ENCODE measurements at places on chromosomes 2 and 18.

DNA sequence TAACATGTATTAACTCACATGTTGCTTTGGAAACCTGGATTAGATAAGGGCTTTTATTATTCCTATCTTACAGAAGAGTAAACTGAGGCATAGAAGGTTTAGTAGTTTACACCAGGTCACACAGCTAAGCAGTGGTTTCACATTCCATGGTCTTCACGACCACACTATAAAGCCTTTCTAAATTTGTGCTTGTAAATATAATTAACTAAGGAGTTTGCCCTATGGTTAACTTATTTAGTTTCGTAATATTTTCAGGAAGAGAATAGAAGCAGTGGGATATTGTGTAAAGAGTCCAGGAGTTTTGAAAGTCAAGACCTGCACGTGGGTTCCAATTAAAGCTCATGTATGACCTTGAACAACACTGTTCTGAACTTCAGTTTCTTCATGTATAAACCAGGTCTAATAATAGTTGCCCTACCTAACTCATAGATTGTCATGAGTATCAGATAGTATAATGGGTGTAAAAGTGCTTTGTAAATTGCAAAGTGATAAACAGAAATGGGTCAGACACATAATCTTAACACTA, 19.5 kb upstream of the SOS1 start:
- DNase-seq: no peak

DNA sequence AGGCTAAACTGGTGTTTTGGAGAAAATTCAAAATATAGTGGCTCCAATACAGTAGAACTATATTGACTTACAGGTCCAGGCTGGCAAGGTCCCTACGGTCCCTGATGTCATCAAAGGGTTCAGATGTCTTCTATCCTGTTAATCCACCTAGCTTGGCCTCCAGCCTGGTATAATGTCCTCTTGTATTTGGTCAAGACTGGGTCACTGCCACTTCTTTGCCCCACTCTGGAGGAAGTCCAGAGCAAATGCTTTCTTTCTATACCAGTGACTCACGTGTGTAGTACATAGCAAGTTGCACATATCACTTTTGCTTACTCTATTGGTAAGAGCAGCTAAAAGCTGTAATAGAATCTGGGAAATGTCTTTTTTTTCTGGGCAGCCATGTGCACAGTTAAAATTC, 80.8 kb downstream of the LCLAT1 start:
- DNase-seq: no peak

- DNase-seq: no peak
Observed at GRCh38 chr18:3402982-3403451, 47.0 kb upstream of the TGIF1 start.

- no peak for DNase-seq
Observed at GRCh38 chr2:173017646-173018420, 57.8 kb upstream of the MAP3K20 start.

GRCh38 chr2:65177751-65178442, 48.0 kb upstream of the RAB1A start:
- no peak for DNase-seq

- no peak for DNase-seq
Observed at GRCh38 chr2:239887604-239888003, 137.5 kb downstream of the NDUFA10 start.

GRCh38 chr2:136171223-136171622, 53.3 kb upstream of the CXCR4 start:
- DNase-seq: no peak

DNA sequence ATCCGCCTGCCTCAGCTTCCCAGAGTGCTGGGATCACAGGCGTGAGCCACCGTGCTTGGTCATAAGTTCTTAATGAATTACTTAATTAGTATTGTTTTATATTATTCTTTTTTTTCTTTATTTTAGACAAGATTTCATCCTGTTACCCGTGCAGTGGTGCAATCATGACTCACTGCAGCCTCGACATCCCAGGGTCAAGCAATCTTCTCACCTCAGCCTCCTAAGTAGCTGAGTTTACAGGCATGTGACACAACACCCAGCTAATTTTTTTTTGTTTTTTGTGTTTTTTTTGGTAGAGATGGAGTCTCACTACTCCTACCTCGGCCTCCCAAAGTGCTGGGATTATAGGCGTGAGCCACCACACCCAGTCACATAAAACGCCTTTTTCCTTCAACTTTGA, 17.3 kb downstream of the C2orf42 start:
- no peak for DNase-seq

DNA sequence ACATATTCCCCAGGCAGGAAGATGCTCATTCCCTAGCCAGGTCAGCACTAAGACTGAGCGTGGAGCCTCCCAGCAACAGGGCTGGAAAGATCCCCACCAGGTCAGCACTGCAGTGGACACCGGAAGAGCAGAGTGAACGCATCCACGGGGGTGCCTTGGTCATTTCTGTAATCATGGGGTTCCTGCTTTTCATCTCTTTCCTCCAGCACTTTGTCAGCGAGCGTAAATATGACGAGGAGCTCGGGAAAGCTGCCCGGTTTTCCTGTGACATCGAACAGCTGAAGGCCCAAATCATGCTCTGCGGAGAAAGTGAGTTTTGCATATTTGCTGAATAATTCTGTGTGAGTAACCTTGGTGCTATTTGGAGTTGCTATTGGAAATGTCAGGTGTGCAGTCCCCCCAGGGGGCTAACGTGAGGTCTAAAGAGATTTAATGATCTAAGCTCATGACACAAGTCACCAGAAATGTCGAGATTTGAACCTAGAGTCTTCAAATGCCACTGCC, 40.1 kb downstream of the KCTD18 start:
- DNase-seq: no peak

DNA sequence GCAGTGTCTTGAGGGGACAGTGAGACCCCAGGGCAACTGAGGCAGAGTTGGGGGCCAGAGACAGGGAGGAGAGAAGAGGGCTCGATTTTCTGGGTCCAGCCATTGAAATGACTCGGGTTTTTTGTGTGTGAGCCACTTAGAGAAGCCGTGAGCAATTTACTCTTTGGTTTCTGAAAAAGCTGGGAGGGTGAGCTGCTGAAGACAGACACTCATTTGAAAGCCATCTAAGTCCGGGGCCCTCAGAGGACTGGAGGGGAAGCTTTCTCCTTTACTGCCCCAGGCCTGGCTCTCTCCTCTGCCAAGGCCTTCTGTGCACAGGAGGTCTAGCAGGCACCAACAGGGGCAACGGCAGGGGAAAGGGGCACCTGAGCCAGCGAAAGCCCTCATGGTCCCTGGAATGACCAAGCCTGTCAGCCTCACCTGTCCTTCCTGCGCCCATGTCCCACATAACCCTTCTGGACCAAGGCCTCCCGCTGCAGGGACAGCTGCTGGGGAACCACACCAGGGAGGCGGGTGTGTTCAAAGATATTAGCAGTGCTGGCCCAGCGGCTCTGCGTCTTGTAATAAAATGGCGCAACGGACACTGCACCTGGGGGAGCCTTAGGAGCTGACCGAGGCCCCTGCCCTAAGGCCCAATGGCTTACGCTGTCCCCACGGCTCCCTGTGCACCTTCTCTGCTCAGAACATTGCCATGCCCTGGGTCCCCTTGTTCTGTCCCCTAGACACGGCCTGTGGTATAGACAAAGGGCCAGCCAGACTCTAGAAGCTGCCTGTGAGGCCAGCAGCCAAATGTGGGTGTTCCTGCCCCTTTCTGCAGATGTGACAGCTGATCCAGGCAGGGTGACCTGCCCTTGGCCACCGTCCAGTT, 45.8 kb downstream of the HS6ST1 start:
- no peak for DNase-seq

- no peak for DNase-seq
Observed at GRCh38 chr18:48740851-48741485, 202.1 kb downstream of the CTIF start.

DNA sequence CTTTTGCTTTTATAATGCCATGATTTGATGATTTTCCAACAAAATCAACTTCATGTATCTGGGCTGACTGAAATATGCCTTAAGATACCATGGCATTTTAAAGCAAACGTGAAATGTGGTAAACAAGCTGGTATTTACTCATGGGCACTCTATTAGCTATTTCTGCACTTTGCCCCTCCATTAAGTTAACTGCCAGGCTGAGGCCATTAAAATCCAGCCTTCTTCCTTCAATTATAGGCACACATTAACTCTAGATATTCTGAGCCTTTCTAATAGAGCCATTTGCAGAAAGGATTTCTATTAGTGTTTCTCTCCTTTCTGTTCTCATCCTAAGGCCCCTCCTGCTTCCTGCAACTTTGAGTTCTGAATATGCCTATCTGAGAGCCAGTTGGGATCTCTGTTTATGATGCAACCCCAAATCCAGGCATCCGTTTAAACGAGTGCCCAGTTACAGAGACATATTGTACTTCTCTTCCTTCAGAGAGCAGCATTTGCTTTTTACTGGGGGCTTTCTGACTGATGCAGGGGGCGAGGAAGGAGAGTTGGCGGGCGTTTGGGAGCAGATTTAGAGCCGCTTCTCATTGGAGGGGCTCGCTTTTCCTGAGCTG, 1.6 kb upstream of the KCNJ3 start:
- DNase-seq: no peak

GRCh38 chr18:76986406-76986805, 146.2 kb downstream of the MBP start:
- no peak for DNase-seq

DNA sequence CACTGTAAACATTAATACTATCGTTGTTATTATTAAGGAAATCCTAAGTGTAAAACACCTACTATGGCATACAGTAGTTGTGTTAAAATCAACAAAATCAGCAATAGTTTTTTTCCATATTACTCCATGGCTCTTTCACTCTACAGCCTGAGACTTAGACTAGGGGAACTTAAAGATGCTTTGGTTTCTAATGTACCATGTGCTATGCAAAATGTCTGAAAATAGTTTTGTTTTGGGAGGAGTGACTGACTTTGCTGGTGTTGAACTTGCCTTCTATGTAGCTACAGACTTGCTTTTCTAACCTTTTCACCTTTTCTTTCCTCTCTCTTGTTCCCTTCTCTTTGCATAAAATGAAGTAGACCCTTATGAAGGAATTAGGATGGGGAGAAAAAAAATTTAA, 159.0 kb upstream of the CCDC195 start:
- no peak for DNase-seq

DNA sequence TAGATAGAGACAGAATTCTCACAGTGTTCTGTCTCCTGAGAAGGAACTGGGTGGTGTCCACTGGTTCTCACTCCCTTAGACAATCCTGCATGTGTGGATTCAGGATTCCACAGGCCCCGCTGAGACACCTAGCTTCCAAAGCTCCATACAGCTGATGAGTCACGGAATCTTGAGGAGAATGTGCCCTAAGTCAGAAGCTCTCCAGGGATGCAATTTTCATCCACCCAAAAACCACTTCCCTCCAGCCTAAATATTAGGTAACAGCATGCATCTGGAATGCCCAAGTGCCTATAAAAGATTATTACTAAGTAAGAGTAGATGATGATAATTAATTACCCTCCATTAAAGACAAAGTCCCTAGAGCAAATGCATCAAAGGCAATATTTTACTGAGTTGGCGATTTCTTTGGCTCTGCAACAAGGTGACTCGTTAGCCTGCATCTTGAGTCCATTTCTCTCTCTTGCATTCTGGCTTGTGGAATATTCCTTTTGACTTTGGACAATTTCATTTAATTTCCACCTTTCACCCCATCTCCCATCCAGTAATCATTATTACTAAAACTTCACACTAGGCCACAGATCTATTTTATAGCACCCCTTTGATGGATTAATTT, 475.1 kb downstream of the TNS1 start:
- no peak for DNase-seq

DNA sequence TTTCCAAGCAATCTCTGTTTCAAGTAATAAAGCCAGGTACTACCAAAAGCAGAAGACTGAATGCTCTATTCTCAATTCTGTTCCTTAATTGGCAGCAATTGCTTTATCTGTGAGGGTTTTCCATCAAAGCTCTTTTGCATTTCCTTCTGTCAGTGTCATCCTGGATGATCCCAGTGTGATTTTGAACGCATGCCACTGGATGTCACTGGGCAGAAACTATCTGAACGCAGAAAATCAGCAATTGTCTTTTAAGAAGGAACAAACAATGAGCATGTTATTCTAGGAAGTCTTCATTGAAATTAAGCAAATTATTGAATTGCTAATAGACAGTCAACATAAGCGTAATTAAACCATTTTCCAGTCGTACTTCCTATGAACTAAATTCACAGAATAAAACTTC, 259.0 kb upstream of the REG3G start:
- DNase-seq: no peak

DNA sequence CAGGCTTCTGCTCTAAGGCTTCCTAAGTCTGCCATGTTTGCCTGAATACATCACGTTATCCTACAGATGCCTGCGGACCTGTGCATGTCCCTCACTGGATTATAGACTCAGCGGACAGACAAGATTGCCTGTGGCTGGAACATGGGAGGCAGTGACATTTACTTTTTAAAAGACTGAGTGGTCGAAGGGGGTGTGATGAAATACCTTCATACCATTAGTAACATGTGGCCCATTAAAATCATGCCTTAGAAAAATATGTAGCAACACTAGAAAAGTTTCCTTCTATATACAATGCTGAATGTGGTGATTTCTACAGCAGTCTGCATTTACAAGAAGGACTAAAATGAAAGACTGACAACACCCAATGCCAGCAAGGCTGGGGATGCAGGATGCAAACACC, 154.4 kb downstream of the ASB1 start:
- no peak for DNase-seq

- no peak for DNase-seq
Observed at GRCh38 chr2:229150317-229150716, 120.8 kb downstream of the PID1 start.

- DNase-seq: no peak
Observed at GRCh38 chr2:78304678-78305077, 720.8 kb upstream of the REG3G start.

GRCh38 chr2:1277634-1278033, 135.6 kb upstream of the TPO start:
- DNase-seq: no peak

DNA sequence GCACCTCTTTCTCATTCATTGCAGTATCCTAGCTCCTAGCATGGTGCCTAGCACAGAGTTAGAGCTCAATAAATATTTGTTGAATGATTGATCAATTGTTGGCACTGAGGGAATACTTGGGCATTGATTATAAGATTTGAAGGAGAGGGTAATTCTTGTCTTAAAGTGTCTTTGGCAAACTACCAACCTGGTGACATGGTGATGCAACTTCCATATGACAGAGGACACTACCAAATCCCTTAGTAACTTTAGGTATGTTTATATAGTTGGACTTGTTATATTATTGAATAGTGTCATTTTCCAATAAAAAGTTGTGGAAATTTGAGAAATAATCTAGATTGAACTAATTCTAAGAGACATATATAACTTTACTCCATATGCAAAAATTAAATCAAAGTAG, 58.6 kb upstream of the CHMP1B start:
- no peak for DNase-seq

Measured in activated naive CD4-positive, alpha-beta T cell (primary cell).